ENCODE measurements at places on chromosomes 13 and 19.

- no peak for DNase-seq
These were observed 4.7 kb upstream of the KLK5 start for GRCh38 chr19:50957587-50957986.

- no peak for DNase-seq
These were observed 559 bp upstream of the RPL21 start for GRCh38 chr13:27250833-27251165.

GRCh38 chr19:53823380-53824120, 564 bp downstream of the NLRP12 start:
- DNase-seq = no peak

GRCh38 chr13:90427322-90428272, 919.9 kb upstream of the MIR17HG start:
- DNase-seq = no peak

GRCh38 chr19:30887042-30887441, 462.2 kb downstream of the TSHZ3 start:
- no peak for DNase-seq

DNA sequence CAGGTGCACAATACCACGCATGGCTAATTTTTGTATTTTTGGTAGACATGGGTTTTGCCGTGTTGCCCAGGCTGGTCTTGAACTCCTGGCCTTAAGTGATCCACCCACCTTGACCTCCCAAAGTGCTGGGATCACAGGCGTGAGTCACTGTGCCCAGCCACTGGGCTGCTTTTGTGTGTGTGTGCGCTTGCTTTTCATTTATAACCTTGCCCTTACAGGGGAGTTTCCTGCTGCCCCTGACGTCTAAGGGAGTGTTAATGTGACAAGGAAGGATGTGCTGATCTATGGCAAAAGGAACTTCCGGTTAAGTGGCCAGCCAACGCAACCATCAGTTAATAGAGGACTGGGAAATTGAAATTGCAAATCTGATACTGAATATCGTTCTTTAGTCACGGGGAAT, 57.7 kb downstream of the ING1 start:
- no peak for DNase-seq

DNA sequence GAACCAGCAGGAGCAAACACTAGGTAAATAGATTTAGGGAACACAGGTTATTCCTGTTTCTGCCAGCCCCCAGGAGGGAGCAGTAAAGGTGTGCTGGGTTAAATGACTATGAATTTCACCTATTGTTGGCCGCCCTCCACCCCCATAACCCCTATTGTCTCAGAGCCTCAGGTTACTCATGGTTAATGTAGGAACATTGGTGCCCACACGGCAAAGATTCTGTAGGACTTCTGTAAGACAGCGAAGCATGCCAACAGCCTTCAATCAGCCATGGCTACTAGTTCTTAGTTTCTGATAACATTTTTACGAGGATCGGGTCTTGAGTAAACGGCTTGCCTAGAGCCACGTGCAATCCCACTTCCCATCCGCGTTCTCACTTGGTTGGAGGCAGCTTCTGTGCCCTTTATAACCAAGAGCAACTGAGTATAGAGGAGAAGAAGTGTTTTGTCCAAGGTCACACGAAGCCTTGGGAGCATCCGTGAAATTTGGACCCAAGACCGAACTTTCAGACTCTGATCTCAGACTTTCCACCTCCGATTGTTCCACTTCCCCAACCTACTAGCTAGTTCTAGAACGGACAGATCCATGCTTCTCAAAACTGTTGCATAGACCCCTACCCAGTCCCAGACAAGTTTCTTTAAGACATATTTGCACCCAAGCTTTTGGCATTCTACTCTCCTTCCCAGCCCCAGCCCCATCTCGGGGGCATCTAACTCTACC, 5.1 kb upstream of the CACNG8 start:
- no peak for DNase-seq

GRCh38 chr19:5558101-5558621, 9.6 kb downstream of the TINCR start:
- DNase-seq = no peak

GRCh38 chr19:5961969-5962945, 15.7 kb downstream of the RANBP3 start:
- DNase-seq = peak; percentile 58

DNA sequence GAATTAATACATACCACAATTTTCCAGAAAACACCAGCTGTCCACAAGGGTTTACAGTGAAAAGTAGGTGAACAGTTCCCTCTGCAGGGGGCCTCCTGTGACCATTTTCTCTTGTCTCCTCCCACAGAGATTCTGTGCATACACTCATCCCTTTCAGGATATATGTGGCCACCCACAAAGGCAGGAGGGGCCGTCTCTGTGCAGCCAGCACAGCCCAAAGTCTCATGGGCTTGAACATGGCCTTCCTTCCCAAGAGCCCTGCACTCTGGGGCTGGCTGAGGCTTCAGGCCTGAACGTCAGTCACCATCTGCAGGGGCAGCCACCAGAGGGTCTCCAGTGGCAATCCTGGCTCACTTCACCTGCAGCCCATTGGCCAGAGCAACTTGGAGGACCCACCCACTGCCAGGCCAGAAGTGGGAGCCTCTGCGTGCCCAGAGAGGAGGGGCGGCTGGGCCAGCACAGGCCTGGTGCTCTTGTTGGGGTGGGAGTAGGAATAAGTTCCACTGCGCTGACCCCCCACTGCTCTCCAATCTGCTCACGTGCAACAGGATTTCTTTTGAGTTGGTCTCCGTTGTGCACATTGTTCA, 25.1 kb downstream of the TMEM161A start:
- no peak for DNase-seq

GRCh38 chr19:31598730-31599238, 249.5 kb upstream of the TSHZ3 start:
- no peak for DNase-seq

- no peak for DNase-seq
These were observed 340.0 kb downstream of the SPRY2 start for GRCh38 chr13:80000684-80001509.

GRCh38 chr13:111912453-111912866, 154.5 kb upstream of the SOX1 start:
- DNase-seq = no peak

- DNase-seq = no peak
These were observed 27.5 kb upstream of the TFDP1 start for GRCh38 chr13:113557013-113557412.

DNA sequence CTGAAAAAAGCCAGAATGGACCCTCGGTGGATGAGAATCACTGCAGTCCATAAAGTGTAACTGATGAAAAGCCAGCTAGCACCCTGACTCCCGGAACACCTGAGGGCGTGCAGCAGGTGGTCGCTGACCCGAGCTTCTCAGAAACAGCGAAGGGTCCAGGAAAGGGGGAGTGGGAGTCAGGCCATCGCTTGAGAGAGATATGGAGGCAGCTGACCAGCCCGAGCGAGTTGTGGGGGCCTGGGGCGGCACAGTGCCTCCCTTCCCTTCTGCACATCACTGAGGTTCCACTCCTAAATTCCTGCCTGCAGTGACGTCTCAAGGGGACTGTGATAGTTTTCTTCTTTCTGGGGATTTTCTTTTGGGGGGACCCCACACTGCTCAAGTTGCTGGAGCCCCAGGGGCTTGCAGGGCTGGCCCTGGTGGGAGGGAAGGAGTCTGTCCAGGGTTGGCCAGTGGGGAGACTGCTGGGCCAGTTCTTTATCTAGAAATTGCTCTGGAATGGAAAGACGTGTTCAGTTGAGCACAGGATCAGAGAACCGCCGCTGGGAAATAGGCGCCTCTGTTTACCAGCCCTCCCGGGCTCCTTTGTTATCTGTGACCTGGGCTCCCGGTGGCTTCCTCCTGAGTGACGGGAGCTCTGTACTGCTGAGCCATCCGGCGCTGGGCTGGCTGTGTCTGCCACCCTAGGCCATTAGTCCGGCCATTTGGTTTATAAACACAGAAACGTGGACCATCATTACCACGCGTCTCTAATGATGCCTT, 71.3 kb downstream of the RAB20 start:
- DNase-seq = no peak

DNA sequence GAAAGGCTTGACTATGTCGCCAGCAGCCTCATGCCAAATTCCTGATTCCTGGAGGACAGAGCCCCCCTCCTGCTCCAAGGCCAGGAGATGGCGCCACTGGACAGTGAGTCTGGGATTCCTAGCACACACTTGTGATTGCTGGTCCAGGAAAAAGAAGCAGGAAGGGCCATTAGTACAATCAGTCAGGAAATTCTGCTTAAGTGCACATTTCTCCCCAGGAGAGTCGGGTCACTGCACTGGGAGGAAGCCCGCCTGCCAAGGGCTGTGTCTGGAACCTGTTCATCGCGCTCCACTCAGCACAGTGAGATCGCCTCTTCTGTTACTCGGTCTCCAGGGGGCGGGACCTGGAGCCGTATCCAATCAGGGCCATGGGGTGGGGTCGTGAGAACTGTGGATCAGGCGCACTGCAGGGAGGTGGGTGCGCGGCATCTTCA, 65.1 kb downstream of the ZNF823 start:
- peak; percentile 68 for DNase-seq

- peak; percentile 32 for DNase-seq
These were observed 1551.1 kb downstream of the EFNB2 start for GRCh38 chr13:104984296-104984818.

DNA sequence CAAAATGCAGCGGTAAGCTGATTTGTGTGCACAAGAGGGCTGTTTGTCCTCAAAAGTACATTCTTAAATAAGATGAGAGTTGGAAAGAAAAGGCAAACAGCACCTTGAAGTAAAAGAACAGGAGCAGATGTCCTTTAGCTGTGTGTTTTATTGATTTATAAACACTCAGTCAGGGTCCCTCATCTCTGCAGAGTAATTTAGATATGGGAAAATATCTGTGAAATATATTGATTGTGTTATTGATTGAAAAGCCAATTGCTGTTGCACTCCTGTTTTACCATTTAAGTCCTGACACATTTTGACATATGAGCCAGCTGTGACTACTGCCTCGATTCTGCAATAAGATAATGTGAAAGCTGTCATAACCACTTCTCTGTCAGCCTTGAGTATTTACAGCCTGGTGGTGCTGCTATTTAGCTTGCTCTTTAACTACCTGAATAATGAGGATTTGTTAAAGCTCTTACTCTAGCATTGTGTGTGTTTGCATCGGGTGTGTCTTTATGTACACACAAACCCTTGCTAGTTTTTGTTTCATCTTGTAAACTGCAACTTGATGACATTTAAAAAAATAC, 550.1 kb downstream of the DACH1 start:
- DNase-seq = no peak

DNA sequence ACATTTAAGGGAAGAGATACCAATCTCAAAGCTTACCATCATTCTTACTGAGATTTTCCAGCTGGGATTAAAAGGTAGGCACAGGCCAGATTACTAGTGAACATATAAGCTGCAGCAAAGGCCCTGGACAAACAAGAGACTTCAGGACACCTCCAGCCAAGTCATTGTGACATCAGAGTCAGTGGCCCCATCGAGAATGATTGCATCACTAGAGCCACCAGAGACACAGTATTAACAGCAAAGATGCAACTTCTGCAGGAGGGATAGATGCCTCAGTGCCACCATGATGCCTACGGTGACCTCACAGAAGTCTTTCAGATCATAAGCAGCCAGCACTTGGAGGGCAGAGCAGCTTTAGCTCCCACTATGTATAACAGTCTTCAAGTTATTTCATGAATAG, 8.6 kb downstream of the RUBCNL start:
- DNase-seq = no peak

GRCh38 chr13:113531041-113531873, 40.7 kb upstream of the DCUN1D2 start:
- no peak for DNase-seq

- DNase-seq = no peak
These were observed 27.1 kb downstream of the NAXD start for GRCh38 chr13:110642291-110642981.

- no peak for DNase-seq
These were observed 238.0 kb downstream of the LHFPL6 start for GRCh38 chr13:39364947-39365468.

GRCh38 chr19:38285567-38285966, 18.5 kb upstream of the C19orf33 start:
- no peak for DNase-seq

- DNase-seq = no peak
These were observed 23.4 kb downstream of the MBD3L2B start for GRCh38 chr19:6997679-6998445.

- no peak for DNase-seq
These were observed 101.1 kb downstream of the ZAR1L start for GRCh38 chr13:32214071-32214470.

- DNase-seq = no peak
These were observed 18.7 kb upstream of the ZNF888 start for GRCh38 chr19:52941941-52942385.

DNA sequence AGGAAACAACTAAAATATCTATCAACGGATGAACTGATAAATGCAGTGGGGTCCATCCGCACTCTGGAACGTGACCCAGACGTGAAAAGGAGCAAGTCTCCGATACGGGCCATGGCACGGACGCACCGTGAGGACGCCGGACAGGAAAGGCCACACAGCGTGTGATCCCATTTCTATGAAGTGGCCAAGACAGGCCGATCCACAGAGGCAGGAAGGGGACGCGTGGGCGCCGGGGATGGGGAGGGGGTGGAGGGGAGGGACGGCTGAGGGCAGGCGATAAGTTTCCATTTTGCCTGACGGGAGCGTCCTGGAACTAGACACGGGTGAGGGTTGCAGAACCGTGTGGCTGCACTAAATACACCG, 13.8 kb downstream of the SHC2 start:
- DNase-seq = no peak

DNA sequence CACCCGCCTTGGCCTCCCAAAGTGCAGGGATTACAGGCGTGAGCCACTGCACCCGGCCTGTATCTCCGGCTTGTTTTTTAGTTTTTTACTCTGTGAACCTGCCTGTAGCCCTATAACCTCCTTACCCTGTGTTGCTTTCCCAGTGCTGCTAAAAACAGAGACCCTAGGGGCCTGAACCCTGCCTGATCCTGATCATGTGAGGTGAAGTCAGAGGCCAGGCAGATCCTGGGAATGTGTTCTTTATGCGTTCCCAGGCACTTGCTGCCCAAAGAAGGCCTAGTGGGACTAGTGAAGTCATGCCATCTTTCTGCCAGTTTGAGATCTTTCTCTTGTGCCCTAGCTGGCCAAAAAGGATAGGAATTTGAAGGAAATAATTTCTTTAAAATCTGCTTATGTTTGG, 4.6 kb downstream of the UBA2 start:
- DNase-seq = peak; percentile 5

GRCh38 chr13:112576191-112576590, 11.8 kb downstream of the TUBGCP3 start:
- no peak for DNase-seq

GRCh38 chr19:5131506-5132205, 162.7 kb downstream of the KDM4B start:
- DNase-seq = no peak
